ENCODE measurements at places on chromosomes 2 and 18.

GRCh38 chr2:83640506-83640905, 818.6 kb downstream of the SUCLG1 start:
- H3K4me1 ChIP-seq = no peaks in the 10 kb centered on the region
- no peak for DNase-seq
- no peak overlapping the region for H3K4me3 ChIP-seq
- H3K27me3 ChIP-seq = no peaks in the 10 kb centered on the region

- no peak overlapping the region for H3K27ac ChIP-seq
- H3K27me3 ChIP-seq = no peaks in the 10 kb centered on the region
- H3K4me3 ChIP-seq = no peak overlapping the region
- no peaks in the 10 kb centered on the region for H3K36me3 ChIP-seq
- H3K4me1 ChIP-seq = no peaks in the 10 kb centered on the region
Measured at GRCh38 chr2:214547931-214548330, 137.1 kb downstream of the VWC2L start.

DNA sequence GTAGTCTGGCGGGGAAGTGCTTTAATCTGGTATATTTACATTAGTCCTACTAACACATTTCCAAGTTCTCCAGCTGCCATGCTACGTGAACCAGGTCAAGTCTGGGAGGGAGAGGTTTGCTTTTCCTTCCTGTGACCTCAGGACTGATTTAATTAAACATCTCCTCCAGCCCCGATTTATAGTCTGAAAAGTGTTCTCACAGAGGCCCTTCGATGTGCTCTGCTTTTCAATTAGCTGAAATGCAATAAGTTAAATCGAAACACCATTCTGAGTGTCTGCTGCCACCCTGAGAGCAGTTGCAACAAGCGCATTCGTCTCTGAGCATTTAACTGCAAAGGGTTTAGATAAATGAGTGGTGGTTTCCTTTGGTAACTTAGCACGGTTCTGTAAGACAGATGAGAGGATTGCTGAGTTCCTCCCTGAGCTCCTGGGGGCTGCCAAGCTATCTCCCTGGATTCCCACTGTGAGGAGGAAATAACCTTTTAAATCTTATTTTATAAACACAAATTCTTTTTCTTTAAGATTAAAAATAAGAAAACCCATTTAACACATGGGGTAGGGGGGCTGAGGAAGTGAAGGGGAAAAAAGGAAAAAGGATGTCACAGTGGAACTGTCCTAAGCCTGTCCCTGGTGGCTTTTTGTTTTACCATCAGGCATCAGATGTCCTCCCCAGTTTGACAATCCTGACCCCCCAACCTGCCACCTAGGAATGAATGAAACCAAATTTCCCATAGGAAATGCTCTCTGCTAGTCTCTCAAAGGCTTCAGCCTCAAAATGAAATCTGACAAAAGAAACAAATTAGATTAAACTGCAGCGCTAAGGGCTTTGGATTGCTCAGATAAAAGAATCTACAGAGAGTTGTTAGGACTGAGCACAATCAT, 56.5 kb upstream of the CREB1 start:
- no peak overlapping the region for H3K27ac ChIP-seq
- H3K4me1 ChIP-seq = peaks cover 18% of the 10 kb centered on the region
- H3K27me3 ChIP-seq = no peaks in the 10 kb centered on the region

DNA sequence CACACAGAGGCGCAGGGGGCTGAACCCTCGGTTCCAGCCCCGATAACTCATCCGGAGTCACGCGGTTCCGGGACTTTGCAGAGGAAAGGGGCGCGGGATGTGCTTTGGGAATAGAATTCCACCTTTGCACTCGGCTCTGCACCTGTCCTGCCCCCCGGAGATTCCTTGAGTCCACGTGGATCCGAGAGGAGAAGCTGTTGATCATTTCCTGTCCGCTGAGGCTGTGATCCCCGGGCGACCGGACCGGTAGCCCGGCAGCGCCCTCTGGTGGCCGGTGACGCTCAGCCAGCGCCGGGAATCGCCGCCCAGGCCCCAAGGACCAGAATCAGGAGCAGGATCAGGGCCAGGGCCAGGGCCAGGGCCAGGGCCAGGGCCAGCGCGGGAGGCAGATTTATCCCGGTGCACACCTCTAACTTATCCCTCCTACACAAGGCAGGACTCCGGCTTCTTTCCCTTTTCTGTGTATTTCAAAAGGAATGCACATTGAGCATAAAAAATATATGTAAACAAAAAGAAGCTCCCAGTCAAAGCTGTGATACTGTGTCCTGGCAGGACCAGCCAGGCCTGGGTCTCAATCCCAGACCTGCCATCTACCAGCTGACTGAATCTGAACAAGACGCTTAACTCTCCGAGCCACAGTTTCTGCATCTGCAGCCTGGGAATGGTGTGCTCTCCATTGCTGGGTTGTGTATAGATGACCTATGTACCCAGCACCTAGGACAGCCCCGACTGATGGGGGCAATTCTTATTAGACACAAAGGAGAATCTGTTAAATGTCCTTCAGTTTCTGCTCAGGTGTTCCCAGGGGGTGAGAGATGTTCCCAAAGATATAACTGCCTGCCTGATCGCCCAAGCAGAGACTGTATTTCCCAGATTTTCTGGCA, 8.5 kb upstream of the SPATA3 start:
- H3K4me1 ChIP-seq = peaks cover 22% of the 10 kb centered on the region
- H3K27ac ChIP-seq = no peak overlapping the region
- peaks cover 21% of the 10 kb centered on the region for H3K27me3 ChIP-seq
- peak; percentile 80 for DNase-seq
- H3K36me3 ChIP-seq = no peaks in the 10 kb centered on the region

GRCh38 chr2:51778806-51779205, 746.9 kb upstream of the NRXN1 start:
- H3K4me1 ChIP-seq = no peaks in the 10 kb centered on the region
- no peak overlapping the region for H3K4me3 ChIP-seq
- DNase-seq = no peak
- H3K36me3 ChIP-seq = no peaks in the 10 kb centered on the region

DNA sequence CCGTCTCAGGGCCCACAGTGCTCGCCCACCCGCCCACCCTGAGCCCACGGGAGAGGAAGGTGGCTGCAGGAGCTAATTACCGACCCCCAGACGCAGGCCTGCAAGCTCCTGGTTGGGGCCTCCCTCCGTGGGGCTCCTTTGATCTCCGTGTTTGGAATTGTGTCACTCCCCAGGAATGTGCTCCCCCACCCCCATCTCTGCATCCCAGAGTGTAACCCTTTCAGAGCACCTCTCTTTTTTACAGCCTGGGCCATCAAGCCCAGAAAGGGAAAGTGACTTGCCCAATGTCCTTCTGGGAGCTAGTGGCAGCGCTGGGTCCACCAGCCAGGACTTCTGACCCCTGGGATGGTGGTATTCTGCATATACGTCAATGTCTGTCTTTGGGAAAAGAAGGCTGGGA, 335.1 kb downstream of the CYRIA start:
- no peaks in the 10 kb centered on the region for H3K4me1 ChIP-seq
- H3K36me3 ChIP-seq = no peaks in the 10 kb centered on the region
- peaks cover 4% of the 10 kb centered on the region for H3K27me3 ChIP-seq
- H3K27ac ChIP-seq = no peak overlapping the region
- DNase-seq = no peak

GRCh38 chr2:208369091-208369490, 37.5 kb upstream of the PTH2R start:
- H3K4me3 ChIP-seq = no peak overlapping the region
- H3K27ac ChIP-seq = no peak overlapping the region
- peaks cover 7% of the 10 kb centered on the region for H3K36me3 ChIP-seq
- peaks cover 9% of the 10 kb centered on the region for H3K27me3 ChIP-seq
- DNase-seq = no peak

DNA sequence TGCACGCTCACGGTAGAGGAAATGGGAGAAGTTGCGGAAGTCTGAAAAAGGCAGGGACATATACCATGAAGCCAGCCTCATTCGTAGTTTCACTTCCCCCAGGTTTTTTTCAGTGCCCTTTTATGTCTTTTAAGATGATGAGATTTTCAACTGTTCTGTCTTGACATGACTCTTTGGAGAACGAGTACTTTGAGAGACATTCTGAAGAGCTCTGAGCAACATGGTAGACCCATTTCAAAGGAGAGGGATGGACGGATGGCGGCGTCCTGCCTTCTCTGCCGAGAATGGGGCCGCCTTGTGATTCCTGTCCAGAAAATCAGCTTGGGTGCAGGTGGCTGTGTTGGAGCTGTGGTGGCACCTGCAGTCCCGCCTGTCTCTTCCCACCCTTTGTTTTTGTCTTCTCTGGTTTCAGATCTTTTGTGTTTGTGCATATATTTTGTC, 41.7 kb downstream of the SH3BP4 start:
- peaks cover 4% of the 10 kb centered on the region for H3K27me3 ChIP-seq
- H3K36me3 ChIP-seq = no peaks in the 10 kb centered on the region
- H3K27ac ChIP-seq = no peak overlapping the region
- no peaks in the 10 kb centered on the region for H3K4me1 ChIP-seq
- H3K4me3 ChIP-seq = no peak overlapping the region

Measured in activated naive CD4-positive, alpha-beta T cell treated with anti-CD3 and anti-CD28 coated beads for 36 hours (primary cell).